Activated naive CD8-positive, alpha-beta T cell treated with anti-CD3 and anti-CD28 coated beads, Interleukin-2, amount 50 U/mL, for 24 hours (primary cell): ENCODE measurements at places on chromosomes 12 and 14.

DNA sequence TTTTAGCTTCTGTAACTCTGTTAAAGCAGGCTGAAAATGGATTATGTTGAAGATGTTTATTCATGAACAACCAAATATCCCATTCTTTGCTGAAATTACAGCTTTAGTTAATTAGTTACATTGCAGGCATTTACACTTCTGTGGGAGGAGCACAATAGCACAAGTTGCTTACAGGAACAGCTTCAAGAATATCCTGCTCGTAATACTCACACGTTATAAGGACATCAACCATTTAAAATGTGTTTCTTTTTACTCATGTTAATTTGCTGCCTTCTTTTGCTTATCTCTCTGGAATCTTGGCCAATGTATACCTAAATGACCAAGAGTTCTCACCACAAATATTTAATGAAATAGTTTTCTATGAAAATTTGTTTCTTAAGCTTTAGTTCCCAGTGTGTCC lies 305.2 kb upstream of the SYT1 start:
- DNase-seq = no peak

GRCh38 chr12:27190761-27191160 lies 53.3 kb upstream of the STK38L start:
- no peak for DNase-seq

DNA sequence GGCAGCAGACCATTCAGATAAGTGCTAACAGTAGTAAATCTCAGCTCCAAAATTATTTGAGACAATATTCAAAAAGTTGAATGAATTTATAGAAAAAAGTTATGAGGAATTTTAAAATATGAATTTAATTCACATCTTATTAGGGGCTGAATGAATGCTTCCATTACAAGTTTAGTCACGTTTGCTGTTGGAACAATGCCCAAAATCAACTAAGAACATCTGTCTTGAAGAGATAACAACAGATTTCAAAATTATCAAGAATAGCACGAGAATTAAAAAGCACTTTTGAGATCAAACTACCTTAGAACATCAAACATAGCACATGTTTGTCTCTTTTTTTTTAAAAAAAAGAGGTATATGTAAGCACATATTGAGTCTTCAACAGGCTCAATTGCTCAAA lies 115.4 kb upstream of the PPFIA2 start:
- no peak for DNase-seq

DNA sequence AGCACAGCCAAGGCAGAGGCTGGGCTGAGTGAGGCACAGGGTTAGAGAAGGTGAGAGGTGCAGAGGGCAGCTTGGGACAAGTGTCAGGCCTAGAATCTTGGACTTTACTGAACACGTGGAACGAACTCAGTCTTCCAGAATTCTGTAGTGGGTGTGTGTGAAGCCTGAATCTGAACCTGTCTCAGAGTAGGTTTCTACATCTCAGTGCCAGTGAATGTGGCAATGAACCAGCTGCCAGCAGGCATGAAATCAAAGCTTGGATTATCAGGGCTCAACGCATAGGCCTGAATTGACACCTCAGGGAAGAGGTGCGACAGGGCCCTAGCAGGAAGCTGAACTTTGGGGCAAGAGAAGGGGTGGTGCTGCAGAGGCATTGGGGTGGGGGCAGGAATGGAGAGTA lies 104.6 kb downstream of the SAMD4A start:
- DNase-seq = no peak

- DNase-seq = no peak
Measured at GRCh38 chr14:103638594-103638993, 9.6 kb downstream of the KLC1 start.

DNA sequence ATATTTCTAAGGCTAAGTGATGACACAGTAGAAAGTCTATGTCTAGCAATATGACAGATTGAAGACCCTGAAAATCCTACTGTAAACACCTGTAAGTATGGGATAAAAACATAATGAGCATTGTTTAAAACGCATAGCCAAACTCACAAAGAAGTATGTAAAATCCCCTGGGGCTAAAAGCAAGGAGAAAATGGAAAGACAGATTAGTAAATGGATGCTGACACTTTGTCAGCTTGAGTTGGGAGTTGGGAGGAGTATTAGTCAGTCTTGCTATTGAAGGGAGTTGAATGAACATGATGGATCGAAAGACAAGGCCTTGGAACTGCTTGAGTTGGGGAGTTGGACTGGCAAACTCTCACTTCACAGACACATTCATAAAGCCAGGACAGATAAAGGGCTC lies 79.0 kb upstream of the PRKD1 start:
- DNase-seq = no peak

- no peak for DNase-seq
Measured at GRCh38 chr14:89348722-89349121, 68.3 kb downstream of the FOXN3 start.

DNA sequence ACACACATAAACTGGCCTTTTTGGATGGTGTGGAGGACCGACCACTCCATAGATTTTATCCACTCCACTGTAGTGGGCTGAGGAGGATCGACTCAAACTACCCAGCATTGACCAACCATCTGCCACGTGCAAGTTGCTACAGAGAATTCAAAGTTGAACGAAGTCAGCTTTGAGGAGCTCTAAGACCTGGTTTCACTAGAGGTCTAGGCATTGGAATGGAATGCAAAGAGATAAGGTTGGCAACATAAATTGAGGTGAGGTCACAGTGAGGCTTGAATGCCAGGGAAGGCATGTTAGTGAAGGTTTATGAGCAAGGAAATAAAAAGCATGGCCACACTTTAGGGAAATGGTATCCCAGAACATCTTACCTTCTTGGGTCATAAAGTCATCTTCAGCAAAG lies 14.5 kb downstream of the VWF start:
- DNase-seq = no peak

DNA sequence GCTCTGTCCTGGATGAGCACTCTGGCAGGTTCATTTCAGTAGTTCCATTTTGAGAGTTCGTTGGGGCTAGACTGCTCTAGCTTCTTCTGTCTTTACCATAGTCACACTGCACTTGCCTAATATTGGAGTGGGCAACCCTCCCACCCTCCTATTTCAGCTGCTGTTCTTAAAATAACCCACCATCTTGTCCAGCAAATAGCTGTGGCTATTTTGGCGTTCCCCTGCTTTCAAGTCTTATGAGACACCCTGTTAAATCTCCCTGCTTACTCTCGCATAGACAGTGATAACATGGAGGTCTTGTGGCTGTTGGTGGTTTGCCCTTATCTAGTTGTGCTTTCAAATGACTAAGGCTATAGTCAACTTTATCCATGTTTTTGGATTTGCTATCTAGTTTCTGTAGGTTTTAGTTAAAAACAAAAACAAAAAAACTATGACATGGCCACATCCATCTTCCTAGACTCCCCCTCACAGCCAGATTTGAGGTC lies 65.5 kb downstream of the LRP6 start:
- no peak for DNase-seq

- no peak for DNase-seq
Measured at GRCh38 chr14:76603713-76604112, 157.6 kb upstream of the VASH1 start.

GRCh38 chr12:7346551-7347225 lies 42.8 kb downstream of the ACSM4 start:
- no peak for DNase-seq

DNA sequence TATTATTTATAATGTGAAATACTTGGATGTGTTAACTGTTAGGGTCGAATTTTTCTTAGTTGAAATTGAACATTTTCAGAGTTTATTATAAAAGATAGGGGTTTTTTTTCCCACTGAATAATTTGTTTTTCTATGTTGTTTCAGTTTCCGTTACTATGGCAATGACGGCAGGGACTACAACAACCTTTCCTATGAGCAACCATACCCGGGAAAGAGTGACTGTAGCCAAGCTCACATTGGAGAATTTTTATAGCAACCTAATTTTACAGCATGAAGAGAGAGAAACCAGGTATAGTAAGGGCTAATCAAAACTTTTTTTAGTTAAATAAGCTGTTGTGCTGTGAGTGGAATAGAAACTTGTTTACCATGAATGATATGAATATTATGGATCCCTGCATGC lies 35.1 kb upstream of the BMAL2 start:
- no peak for DNase-seq

- no peak for DNase-seq
Measured at GRCh38 chr12:31687101-31687527, 27.6 kb downstream of the ETFBKMT start.

DNA sequence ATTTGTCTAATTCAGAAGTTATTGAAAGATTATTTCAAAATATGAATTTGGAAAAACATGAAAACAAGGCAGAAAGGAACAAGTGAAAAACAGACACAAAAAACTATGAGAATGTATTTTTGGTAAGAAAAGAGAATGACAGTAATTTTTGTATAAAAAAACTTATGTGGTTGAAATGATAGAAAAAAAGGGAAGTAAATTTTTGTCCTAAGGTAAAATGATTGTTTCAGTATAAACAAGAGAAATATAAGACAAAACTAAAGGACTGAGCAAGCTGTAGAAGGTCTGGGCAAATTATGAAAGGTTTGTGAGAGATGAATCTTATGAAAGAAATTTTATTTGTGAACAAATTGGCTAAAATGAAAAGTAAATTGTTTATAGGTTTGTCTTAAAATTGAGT lies 44.6 kb downstream of the CEP83 start:
- DNase-seq = no peak

GRCh38 chr12:113819495-113819894 lies 146.6 kb downstream of the RBM19 start:
- no peak for DNase-seq

- DNase-seq = no peak
Measured at GRCh38 chr12:62703011-62703380, 232.0 kb downstream of the PPM1H start.

GRCh38 chr14:22896356-22896755 lies 13.3 kb downstream of the REM2 start:
- DNase-seq = no peak

DNA sequence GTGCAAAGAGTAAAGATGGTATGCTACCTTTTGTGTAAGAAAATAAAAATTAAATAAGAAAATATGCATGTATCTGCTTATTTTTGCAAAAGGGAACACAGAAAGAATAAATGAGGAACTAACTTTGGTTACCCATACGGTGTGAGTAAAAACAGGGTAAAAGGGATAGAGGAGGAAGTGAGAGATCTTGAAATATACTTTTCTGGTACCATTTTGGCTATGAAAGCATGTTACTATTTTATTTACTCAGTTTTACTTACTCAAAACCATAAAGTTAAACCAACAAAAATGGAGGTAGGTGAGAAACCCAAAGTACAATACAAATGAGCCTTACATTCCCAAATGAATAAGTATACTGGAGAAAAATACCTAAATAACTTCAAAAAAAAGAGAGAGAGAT lies 122.0 kb upstream of the EGLN3 start:
- no peak for DNase-seq

GRCh38 chr14:34043627-34044372 lies 92.9 kb upstream of the EGLN3 start:
- peak; percentile 80 for DNase-seq

GRCh38 chr14:50763382-50764007 lies 67.5 kb downstream of the NIN start:
- DNase-seq = no peak

GRCh38 chr12:22860926-22861325 lies 236.0 kb downstream of the ETNK1 start:
- DNase-seq = no peak

DNA sequence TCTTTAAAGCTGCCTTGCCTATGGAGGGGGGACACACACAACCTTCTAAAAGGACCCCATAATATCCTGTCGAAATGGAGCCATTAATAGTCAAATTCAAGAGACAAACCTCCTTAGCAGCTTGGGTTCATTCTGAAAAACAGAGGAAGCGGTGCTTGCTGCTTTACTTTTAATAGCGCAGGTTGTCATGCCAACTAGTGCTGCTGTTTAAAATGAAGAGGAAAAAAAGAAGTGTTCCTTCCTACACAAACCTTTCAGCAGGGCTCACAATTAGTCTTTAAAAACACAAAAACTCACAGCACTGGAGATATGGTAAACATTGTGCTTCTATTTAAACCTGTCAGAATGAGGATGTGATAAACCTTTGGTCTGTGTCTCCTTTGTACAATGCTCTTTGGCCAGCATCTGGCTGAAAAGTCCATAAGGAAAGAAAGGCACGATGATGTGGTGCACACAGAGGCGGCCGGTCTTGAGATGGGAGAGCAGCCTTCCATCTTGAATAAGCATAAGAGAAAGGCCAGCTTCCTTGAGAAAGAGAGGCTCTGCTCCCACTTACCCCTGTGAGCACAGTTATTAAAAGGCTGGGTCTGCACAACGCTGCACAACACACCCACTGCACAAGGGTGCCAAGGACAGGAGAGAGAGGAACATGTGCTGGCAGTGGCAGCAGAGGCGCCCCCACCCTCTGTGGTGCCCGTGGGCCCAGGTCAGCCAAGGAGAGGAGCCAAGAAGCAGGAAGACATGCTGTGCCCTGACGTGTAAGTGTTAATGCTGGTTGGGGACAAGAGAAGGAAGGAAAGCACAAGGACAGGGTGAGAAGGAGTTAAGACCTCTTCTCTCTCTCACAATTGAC lies 144.6 kb downstream of the TTC7B start:
- DNase-seq = no peak

- no peak for DNase-seq
Measured at GRCh38 chr12:63895841-63896240, 51.3 kb downstream of the SRGAP1 start.

GRCh38 chr12:1608713-1609119 lies 14.3 kb upstream of the FBXL14 start:
- DNase-seq = no peak

- DNase-seq = no peak
Measured at GRCh38 chr12:4322726-4323125, 1.7 kb downstream of the TIGAR start.

- no peak for DNase-seq
Measured at GRCh38 chr12:83767723-83768122, 1081.0 kb downstream of the TMTC2 start.

- no peak for DNase-seq
Measured at GRCh38 chr14:22844221-22845102, 8.1 kb downstream of the MMP14 start.

DNA sequence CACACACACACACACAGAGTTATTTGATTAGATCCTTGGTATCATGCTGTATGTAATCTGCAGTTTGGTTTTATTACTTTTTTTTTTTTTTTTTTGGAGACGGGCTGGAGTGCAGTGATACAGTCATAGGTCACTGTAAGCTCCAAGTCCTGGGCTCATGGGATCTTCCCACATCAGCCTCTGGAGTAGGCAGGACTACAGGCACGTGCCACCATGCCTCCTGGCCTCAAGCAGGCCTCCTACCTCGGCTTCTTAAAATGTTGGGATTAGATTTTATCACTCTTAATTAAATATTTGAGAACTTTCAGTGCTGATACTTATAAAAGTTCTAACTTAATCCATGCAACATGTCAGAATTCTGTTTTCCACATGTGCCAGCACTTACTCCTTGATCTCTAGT lies 31.3 kb upstream of the PSEN1 start:
- no peak for DNase-seq

GRCh38 chr12:100254876-100255275 lies 12.0 kb downstream of the DEPDC4 start:
- no peak for DNase-seq

GRCh38 chr14:100240668-100241032 lies 1.7 kb downstream of the YY1 start:
- DNase-seq = no peak

GRCh38 chr12:104546575-104546974 lies 89.8 kb downstream of the CHST11 start:
- no peak for DNase-seq

GRCh38 chr12:123367511-123367910 lies 2.9 kb upstream of the SBNO1 start:
- DNase-seq = no peak
